Bladder microvascular endothelial cell (primary cell): ENCODE measurements at places on chromosomes 4 and X. TPM values are rescaled to one million over a fixed set of nuclear protein-coding genes. Genes with fewer than 3 reads are reported as not detected.

PDE5A gene
- 1.6 and 6.9 TPM in 2 replicates for total RNA-seq

TLR1 gene
- 0.97 and 1.7 TPM in 2 replicates for total RNA-seq

CFAP97 gene
- 12.3 and 34.1 TPM in 2 replicates for total RNA-seq

PNPLA4 gene
- 3.2 and 6.7 TPM in 2 replicates for total RNA-seq

PSAPL1 gene
- total RNA-seq = not detected in 2 replicates

UPF3B gene
- total RNA-seq = 2.4 and 3.5 TPM in 2 replicates

BEX2 gene
- 1.3 and 1.5 TPM in 2 replicates for total RNA-seq

BBS12 gene
- 3.9 and 6.2 TPM in 2 replicates for total RNA-seq

GPR119 gene
- total RNA-seq = not detected in 2 replicates

DRD5 gene
- not detected in 2 replicates for total RNA-seq

ENPEP gene
- total RNA-seq = under 0.01 and 0.49 TPM in 2 replicates

TMEM154 gene
- 2.8 and 2.9 TPM in 2 replicates for total RNA-seq

F9 gene
- not detected in 2 replicates for total RNA-seq

RGN gene
- total RNA-seq = under 0.01 and 0.57 TPM in 2 replicates

SSX1 gene
- total RNA-seq = not detected in 2 replicates

EPHA5 gene
- under 0.01 TPM in 2 replicates for total RNA-seq

TMEM31 gene
- not detected in 2 replicates for total RNA-seq

RNF128 gene
- 0.06 and 0.32 TPM in 2 replicates for total RNA-seq

PTPN13 gene
- total RNA-seq = 0.31 and 0.81 TPM in 2 replicates

EDA2R gene
- 1.8 and 7.2 TPM in 2 replicates for total RNA-seq

ASB9 gene
- 4.9 and 28.3 TPM in 2 replicates for total RNA-seq

ANAPC4 gene
- 18.1 and 26.2 TPM in 2 replicates for total RNA-seq

TDO2 gene
- not detected in 2 replicates for total RNA-seq

ARAF gene
- total RNA-seq = 6.8 and 16.7 TPM in 2 replicates

FAM9C gene
- total RNA-seq = not detected in 2 replicates

SYNPO2 gene
- 0.32 and 0.44 TPM in 2 replicates for total RNA-seq

ATP8A1 gene
- total RNA-seq = 16.5 and 26.3 TPM in 2 replicates

TBC1D19 gene
- 6.6 and 13.3 TPM in 2 replicates for total RNA-seq

ETDA gene
- total RNA-seq = not detected in 2 replicates

NUP62CL gene
- 0.06 and 0.16 TPM in 2 replicates for total RNA-seq

RAB40AL gene
- 0.32 and 0.94 TPM in 2 replicates for total RNA-seq

SLC49A3 gene
- 4.4 and 5.9 TPM in 2 replicates for total RNA-seq

GABRA4 gene
- not detected in 2 replicates for total RNA-seq

SLC26A1 gene
- total RNA-seq = 0.13 and 0.16 TPM in 2 replicates

UGT2B15 gene
- not detected in 2 replicates for total RNA-seq

F8A3 gene
- 0.76 and 1.1 TPM in 2 replicates for total RNA-seq
